ENCODE measurements at places on chromosomes 5 and 9. TPM values are rescaled to one million over a fixed set of nuclear protein-coding genes. Genes with fewer than 3 reads are reported as not detected.

Gene CDH10
- not detected for total RNA-seq

Gene GFPT2
- 3.5 TPM for total RNA-seq

Gene SPATA31D4
- total RNA-seq, result not detected

Gene OBP2B
- not detected for total RNA-seq

Gene EQTN
- total RNA-seq, result not detected

Gene KCNN2
- 9.4 TPM for total RNA-seq

Gene OR13J1
- not detected for total RNA-seq

Gene FOXD4L5
- total RNA-seq, result not detected

- no peak for DNase-seq
These were observed 1542.8 kb downstream of the EFNA5 start for GRCh38 chr5:106127985-106128384.

DNA sequence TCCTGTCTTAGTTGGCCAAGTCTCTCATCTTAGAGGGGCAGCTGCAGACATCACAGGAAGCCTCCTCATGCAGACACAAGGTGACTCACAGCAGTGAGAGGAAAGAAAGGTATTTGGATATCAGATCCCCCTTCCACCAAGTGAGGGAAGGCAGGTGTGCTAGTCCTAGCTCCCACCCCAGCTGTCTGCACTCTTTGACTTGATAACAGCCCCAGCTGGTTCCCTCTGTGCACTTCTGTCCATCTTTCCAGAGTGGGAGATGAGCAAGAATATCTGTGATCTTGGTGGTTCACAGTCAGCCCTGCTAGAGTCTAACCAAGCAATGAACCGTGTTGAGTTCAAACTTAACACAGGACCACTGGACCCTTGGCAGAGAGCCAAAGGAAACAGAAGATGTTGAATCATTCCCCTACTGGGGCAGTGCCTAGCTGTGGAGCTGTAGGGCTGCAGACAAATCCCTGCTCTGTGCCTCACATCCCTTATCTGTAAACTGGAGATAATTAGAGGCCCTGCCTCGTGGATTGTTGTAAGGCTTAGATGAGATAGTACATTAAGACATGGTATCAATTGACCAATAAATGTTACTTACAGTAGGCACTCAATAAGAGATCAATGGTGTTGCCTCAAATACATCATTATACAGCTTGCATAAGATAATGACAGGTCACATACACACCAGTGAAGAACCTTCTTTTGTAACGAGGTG lies 39.1 kb downstream of the SH3RF2 start:
- DNase-seq, result peak; percentile 76

DNA sequence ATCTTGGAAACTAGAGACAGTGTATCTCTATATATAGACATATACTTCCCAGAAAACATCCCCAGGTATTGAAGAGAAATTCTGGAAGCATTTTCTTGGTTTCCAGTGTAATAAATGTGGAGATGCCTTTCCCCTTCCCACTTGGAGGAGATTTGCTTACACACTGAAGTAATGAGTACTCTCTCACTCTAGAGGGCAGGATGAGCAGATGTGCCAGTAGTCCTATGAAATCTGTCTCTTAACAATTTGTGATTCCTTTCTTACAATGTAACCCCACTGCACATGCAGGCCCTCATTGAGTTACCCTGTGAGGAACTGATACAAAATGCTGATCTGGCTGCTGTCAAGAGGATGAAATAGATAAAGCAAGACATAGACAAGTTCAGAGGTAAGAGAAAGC lies 567.2 kb downstream of the SLCO4C1 start:
- no peak for DNase-seq

DNA sequence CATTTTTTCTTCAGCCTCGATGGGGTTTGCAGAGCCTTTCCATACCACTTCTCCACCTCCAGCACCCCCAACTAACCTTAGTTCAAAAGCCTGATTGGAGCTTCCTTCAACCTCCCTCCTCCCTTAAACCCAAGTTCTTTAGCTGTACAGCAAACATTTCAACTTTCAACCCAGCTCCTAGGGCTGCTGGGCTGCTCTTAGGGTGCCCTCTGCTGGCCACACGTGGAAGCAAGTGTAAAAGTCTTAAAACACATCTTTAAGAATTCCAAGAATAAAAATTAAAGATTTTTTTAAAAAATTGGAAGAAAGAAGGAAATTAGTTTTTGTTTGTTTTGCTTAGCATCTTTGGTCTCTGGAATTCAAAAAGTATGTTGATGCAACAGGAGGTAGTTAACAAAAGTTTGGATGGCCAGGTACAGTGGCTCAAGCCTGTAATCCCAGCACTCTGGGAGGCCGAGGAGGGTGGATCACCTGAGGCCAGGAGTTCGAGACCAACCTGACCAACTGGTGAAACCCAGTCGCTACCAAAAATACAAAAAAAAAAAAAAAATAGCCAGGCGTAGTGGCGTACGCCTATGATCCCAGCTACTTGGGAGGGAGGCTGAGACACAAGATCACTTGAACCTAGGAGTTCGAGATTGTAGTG lies 15.5 kb upstream of the HSD17B3 start:
- DNase-seq, result peak; percentile 59

DNA sequence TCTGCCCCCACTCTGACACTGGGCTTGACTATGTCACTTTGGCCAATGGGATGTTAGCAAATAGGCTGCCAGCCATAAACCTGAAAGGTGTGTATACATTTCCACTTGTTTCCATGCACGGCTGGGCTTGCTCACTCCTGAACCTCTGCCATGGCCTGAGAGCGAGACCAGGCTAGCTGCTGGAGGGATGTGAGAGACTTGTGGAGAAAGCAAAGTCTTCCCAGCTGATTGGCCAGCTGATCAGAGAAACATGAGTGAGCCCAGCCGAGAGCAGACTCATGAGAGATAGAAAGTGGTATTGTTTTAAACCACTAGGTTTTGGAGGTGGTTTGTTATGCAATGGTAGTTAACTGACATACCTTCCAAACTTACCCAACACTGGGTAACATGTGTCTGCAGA lies 13.9 kb downstream of the FAM193B start:
- DNase-seq, result no peak

GRCh38 chr9:91842358-91843049 lies 107.5 kb downstream of the ROR2 start:
- no peak for DNase-seq

DNA sequence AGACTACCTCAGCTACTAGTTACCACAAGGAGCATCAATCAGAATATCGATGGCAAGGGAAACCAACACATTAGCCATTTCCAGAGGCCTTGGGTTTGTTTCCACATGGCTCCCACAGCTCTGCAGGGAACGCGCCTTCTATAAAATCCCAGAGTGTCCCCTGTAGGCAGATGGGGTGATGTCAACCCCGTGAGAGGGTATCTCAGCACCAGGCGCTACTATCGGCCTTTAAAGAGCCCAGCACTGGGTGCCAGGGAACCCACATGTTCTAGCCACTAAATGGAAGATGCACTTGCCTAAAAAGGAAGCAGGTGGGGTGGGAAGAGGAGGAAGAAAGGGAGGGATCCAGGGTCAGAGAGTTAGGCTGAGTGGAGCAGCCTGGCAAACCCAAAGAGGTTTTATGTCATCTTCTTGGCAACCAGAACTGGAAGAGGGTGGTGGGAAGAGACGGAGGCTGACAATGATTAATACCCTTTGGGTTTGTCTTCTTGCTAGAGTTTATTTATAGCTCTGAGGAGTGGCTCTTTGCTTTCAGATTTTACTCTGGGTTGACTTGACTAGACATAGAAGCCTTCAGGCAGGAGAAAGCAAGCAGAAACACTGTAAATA lies 19.9 kb downstream of the MACROH2A1 start:
- peak; percentile 53 for DNase-seq

DNA sequence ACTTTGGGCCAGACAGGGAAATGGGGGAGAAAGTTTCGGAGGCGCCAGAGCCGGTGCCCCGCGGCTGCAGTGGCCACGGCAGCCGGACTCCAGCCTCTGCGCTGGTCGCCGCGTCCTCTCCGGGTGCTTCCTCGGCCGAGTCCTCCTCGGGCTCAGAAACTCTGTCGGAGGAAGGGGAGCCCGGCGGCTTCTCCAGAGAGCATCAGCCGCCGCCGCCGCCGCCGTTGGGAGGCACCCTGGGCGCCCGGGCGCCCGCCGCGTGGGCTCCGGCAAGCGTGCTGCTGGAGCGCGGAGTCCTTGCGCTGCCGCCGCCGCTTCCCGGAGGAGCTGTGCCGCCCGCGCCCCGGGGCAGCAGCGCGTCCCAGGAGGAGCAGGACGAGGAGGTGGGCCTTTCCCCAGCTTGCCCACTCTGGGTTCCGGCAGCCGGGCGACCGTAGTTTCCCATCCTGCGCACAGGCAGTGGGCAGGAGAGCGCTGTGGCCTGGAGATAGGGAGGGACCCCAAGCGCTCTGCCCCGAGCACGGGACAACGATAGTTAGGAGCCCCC lies 516 bp downstream of the MAST4 start:
- no peak for DNase-seq

DNA sequence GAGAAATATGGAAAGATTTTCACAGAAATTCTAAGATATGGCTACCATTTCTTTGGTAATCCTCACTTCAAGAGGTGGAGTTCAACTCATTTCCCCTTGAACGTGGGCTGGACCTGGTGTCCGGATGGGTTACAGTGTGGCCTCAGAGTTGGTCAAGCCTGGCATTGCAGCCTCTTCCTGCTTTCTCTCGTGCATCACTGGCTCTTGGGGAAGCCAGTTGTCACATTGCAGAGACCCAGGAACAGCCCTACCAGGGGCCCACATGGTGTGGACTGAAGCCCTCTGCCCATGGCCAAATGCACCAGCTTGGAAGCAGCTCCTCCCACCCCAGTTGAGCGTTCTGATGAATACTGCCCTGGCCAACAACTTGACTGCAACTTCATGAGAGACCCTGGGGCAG lies 47.7 kb upstream of the FCN1 start:
- DNase-seq, result no peak

GRCh38 chr5:76838481-76839261 lies 11.1 kb upstream of the S100Z start:
- DNase-seq, result no peak

- DNase-seq, result no peak
These were observed 77.5 kb downstream of the PSD2 start for GRCh38 chr5:139872851-139873794.

- DNase-seq, result no peak
These were observed 45.7 kb upstream of the SHOC1 start for GRCh38 chr9:111840442-111840841.

GRCh38 chr9:107492381-107492970 lies 2.9 kb upstream of the KLF4 start:
- peak; percentile 32 for DNase-seq

GRCh38 chr5:95241635-95242034 lies 43.3 kb downstream of the MCTP1 start:
- DNase-seq, result no peak

DNA sequence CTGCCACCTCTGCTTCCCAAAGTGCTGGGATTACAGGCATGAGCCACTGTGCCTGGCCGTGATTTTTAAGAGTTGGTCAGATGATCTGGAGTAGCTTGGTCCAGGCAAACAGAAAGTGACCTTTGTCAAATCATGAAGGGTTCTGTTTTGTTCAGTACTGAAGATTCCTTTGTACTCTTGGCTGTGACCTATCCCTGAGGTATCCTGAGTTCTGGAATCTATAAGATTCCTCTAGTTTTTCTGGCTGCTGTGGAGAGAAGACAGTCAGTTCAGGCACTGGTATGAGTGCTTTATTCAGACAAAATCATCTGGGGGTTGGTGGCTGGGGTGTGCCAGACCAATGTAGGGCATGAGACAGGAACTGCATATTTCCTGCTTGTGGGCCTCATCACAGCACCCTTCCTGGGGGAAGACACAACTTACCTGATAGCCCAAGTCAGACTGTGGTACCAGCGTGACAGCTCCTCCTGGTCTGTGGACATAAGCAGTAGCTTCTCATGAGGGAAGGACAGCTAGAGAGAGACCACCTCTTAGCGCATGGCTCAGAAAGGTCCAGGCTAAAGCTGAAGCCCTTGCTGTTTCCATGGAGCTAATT lies 3.1 kb downstream of the ARHGEF39 start:
- no peak for DNase-seq

- DNase-seq, result no peak
These were observed 115.7 kb upstream of the SMC2 start for GRCh38 chr9:103978396-103978795.

GRCh38 chr9:86788456-86788855 lies 158.8 kb downstream of the GAS1 start:
- no peak for DNase-seq

GRCh38 chr5:3564827-3565518 lies 30.7 kb upstream of the IRX1 start:
- DNase-seq, result no peak

GRCh38 chr9:90309809-90310520 lies 332.7 kb downstream of the DIRAS2 start:
- peak; percentile 36 for DNase-seq

DNA sequence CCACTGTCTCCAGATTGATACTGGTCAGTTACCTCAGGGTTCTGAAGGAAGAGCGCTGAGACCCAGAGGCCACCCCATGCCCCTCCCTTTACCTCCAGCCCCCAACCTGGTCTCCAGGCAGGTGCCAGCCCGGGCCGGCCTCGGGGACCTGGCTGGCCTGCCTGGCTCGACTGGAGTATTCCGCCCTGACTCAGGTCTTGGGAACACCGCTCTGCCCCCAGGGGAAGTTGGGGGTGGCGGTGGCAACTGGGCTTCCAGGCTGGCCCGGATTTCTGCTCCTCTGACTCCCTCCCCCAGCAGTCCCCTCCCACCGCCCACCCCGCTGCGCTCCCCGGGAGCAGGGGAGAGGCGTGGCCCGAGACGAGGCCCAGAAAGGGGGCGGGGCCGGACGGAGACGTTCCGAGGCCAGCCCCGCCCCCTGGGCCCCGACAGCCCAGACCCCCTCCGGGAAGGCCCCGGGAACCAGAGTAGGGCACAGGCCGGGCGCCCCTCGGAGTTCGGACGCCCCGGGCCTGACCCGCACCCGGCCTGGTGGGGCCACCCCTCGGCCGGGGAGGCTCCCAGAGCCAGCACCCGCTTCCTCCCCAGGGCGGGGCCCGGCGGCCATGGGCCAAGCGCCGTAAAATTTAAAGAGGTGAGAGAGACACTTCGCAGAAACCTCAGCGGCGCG lies 82.5 kb upstream of the ZBTB43 start:
- DNase-seq, result peak; percentile 93

DNA sequence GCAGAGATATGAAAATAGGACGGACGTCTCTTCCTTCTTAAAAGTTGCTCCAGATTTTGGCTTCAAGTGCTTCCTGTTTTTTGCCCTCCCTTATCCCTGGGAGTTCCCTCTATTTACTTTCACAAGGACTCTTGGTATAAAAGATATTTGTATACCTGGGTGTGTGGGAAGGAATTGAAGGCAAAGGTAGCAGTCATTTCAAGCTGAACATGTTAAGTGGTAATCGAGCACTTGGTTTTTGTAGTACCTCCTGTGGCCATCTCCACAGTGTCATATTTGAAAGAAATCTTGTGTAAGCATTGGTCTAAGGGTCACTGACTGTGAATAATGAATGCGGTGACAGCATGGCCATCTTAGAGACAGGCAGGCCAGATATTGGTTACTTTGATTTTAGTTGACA lies 593.6 kb downstream of the MTRR start:
- DNase-seq, result peak; percentile 62

DNA sequence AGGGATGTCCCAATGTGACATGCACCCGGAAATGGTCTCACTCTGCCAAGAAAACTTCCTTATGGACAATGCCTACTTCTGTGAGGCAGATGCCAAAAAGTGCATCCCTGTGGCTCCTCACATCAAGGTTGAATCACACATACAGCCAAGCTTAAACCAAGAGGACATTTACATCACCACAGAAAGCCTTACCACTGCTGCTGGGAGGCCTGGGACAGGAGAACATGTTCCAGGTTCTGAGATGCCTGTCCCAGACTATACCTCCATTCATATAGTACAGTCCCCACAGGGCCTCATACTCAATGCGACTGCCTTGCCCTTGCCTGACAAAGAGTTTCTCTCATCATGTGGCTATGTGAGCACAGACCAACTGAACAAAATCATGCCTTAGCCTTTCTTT lies 37.6 kb upstream of the CCDC152 start:
- DNase-seq, result no peak
